ENCODE measurements at places on chromosomes 1 and 21. TPM values are rescaled to one million over a fixed set of nuclear protein-coding genes. Genes with fewer than 3 reads are reported as not detected.

- H3K4me1 ChIP-seq, result no peaks in the 10 kb centered on the region
- no peaks in the 10 kb centered on the region for H3K27me3 ChIP-seq
- no peak overlapping the region for H3K4me3 ChIP-seq
- H3K36me3 ChIP-seq, result no peaks in the 10 kb centered on the region
- DNase-seq, result no peak
Measured at GRCh38 chr1:116436611-116436970, 63.5 kb downstream of the ATP1A1 start.

DNA sequence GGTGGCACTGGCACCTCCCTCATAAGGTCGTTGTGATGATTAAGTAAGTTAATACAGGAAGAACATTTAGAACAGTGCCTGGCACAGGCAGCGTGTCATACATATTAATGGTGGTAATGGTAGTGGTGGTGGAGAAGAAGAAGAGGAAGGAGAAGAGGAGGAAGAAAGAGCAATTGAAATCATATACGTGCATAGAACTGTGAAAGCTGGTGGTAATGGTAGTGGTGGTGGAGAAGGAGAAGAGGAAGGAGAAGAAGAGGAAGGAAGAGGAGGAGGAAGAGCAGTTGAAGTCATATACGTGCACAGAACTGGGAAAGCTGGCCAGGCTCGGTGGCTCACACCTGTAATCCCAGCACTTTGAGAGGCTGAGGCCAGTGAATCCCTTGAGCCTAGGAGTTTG lies 121.3 kb upstream of the HOOK1 start:
- no peak overlapping the region for H3K27ac ChIP-seq
- no peak overlapping the region for H3K4me3 ChIP-seq
- no peak for DNase-seq

The SPOCD1 gene
- total RNA-seq, result 2.7 TPM

DNA sequence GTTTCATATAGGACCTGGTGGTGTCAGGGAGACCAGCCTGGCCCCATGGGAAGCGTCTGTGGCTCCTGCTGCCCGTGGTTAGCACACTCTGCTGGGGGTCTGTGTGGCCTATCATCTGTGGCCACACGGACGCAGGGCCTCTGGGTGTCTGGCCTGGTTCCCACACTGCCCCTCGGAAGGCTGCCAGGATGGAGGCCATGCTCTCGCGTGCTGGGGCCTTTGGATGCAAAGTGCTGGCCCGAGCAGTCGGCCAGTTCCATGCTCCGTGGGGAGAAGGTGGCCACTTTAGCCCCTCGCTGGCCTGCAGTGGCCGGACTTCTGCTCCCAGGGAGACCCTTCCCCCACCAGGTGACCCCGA lies 20.8 kb upstream of the LRRC3 start:
- DNase-seq, result no peak
- no peak overlapping the region for H3K4me3 ChIP-seq
- no peak overlapping the region for H3K27ac ChIP-seq
- H3K36me3 ChIP-seq, result no peaks in the 10 kb centered on the region

GRCh38 chr1:185105121-185105520 lies 51.6 kb downstream of the TRMT1L start:
- no peaks in the 10 kb centered on the region for H3K4me1 ChIP-seq
- peaks cover 37% of the 10 kb centered on the region for H3K36me3 ChIP-seq
- DNase-seq, result no peak
- no peak overlapping the region for H3K27ac ChIP-seq

The B3GALT2 gene
- total RNA-seq, result not detected

- H3K36me3 ChIP-seq, result no peaks in the 10 kb centered on the region
- no peak overlapping the region for H3K4me3 ChIP-seq
- H3K4me1 ChIP-seq, result peaks cover 5% of the 10 kb centered on the region
- no peak overlapping the region for H3K27ac ChIP-seq
- no peaks in the 10 kb centered on the region for H3K27me3 ChIP-seq
Measured at GRCh38 chr1:118302145-118302544, 117.1 kb upstream of the SPAG17 start.

- no peaks in the 10 kb centered on the region for H3K27me3 ChIP-seq
- no peaks in the 10 kb centered on the region for H3K4me1 ChIP-seq
Measured at GRCh38 chr1:176785791-176786190, 322.8 kb downstream of the PAPPA2 start.

GRCh38 chr1:51915951-51916350 lies 37.4 kb upstream of the NRDC start:
- peaks cover 1% of the 10 kb centered on the region for H3K4me1 ChIP-seq
- DNase-seq, result no peak
- no peak overlapping the region for H3K27ac ChIP-seq
- no peaks in the 10 kb centered on the region for H3K27me3 ChIP-seq
- no peak overlapping the region for H3K4me3 ChIP-seq
- H3K36me3 ChIP-seq, result peaks cover 39% of the 10 kb centered on the region

DNA sequence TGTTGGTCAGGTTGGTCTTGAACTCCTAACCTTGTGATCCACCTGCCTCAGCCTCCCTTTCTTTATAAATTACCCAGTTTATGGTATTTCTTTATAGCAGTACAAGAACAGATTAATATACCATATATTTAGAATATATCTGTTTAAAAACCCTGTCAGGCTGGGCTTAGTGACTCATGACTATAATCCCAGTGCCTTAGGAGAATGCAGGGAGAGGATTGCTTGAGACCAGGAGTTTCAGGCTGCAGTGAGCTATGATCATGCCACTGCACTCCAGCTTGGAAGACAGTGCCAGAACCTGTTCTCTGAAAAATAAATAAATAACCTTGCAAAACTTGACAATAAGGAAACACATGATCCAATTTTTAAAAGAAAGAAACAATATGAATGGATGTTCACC lies 43.9 kb downstream of the ZNF684 start:
- no peaks in the 10 kb centered on the region for H3K4me1 ChIP-seq
- DNase-seq, result no peak
- no peaks in the 10 kb centered on the region for H3K27me3 ChIP-seq
- H3K36me3 ChIP-seq, result no peaks in the 10 kb centered on the region

The NEGR1 gene
- 0.13 TPM for total RNA-seq

GRCh38 chr1:45334308-45335245 lies 5.4 kb upstream of the TOE1 start:
- H3K4me3 ChIP-seq, result no peak overlapping the region
- DNase-seq, result peak; percentile 56
- no peak overlapping the region for H3K27ac ChIP-seq

DNA sequence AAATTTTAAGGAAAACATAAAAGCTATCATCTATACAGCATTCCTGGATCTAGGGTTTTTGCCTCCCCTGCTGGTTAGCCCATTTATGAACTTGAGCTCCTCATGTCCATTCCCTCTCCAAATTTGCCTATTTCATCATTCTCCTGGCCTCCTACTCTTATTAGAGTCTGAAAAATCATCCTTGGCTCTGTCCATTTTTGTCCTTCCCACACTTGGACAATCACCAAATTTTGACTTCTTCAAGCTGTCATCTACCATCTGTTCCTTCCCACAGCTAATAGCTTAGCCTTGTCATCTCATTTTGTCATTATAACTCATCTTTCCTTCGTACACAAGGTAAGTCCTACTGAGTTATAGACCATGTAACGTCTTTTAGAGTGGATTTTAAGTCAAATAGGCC lies 2.2 kb upstream of the HENMT1 start:
- no peak for DNase-seq
- no peaks in the 10 kb centered on the region for H3K36me3 ChIP-seq
- no peak overlapping the region for H3K4me3 ChIP-seq
- H3K27ac ChIP-seq, result no peak overlapping the region
- no peaks in the 10 kb centered on the region for H3K27me3 ChIP-seq

GRCh38 chr1:31409946-31410858 lies 2.8 kb upstream of the SERINC2 start:
- H3K27me3 ChIP-seq, result no peaks in the 10 kb centered on the region
- H3K27ac ChIP-seq, result no peak overlapping the region
- DNase-seq, result no peak

DNA sequence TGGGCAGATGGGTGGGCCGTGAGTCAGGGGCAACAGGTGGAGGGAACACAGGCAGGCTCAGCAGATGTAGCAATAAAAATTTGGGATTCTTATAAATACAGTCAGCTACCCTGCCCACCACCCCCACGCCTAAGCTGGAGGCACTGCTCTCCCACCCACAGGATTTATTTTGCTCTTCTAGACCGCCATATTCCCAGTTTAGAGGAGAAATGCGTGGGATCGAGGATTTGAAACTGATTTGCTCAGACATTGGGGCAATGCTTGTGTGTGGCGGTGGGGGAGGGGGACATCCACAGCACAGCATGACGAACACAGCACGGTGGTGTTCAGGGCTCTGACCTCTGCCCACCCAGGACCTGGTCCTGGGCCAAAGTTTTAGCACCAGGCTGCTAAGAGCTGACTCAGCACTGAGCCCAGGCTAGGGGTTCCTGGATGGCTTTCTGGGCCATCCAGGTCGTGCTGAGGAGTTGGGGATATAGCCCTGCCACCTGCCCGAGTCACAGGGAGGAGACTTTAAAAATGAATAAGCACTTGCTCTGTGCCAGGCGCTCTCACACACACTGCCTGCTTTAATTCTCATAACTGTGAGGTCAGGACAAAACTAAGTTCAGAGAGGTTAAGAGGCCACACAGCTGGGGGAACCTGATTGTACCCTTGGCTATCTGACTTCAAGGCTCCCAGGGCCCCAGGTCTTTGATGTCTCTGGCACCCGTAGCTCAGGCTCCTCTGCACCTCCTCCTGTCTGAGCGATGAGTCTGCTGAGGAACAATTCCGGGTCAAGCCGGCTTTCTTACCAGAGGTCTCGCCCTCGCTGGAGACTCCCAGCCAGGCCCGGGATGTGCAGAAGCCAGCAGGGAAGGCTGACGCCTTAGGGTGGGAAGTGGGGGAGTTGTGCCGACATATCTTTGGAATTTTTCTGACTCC lies 29.4 kb upstream of the CSF1 start:
- H3K4me3 ChIP-seq, result no peak overlapping the region
- no peak overlapping the region for H3K27ac ChIP-seq
- H3K4me1 ChIP-seq, result peaks cover 2% of the 10 kb centered on the region
- no peak for DNase-seq

DNA sequence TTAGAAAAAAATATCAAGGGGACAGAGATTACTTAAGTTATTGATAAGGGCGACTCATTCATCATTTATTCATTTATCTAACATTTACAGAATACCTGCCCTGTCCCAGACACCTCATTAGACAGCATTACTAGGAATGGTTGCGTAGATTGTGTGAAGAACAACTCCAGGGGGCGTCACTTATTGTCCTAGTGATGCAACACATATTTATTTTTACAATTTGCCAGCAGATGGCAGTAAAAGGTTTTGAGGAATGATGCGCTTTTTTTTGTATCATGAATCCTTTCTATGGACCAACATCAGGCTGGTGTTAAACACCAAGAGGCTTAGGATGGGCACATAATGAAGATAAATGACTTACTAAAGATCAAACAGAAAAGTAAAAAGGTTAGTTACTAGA lies 5.5 kb downstream of the NCAM2 start:
- H3K27ac ChIP-seq, result no peak overlapping the region
- H3K4me3 ChIP-seq, result no peak overlapping the region
- no peaks in the 10 kb centered on the region for H3K36me3 ChIP-seq
- H3K4me1 ChIP-seq, result 0 out of 2 replicates have a peak, but pooled peaks cover 2% of the 10 kb centered on the region
- peak; percentile 34 for DNase-seq

The FRRS1 gene
- 5.6 TPM for total RNA-seq

Measured in H9 (cell line).